Transverse colon (tissue), 4 donors: ENCODE measurements at places on chromosomes 12 and 14. TPM values are rescaled to one million over a fixed set of nuclear protein-coding genes. Genes with fewer than 3 reads are reported as not detected.

- no peaks in the 10 kb centered on the region for H3K27me3 ChIP-seq
- no peak overlapping the region for H3K27ac ChIP-seq
- no peak for DNase-seq
- H3K4me3 ChIP-seq = no peak overlapping the region
- no peaks in the 10 kb centered on the region for H3K4me1 ChIP-seq
These were observed 128.7 kb downstream of the CNTN1 start for GRCh38 chr12:40820794-40821484.

DNA sequence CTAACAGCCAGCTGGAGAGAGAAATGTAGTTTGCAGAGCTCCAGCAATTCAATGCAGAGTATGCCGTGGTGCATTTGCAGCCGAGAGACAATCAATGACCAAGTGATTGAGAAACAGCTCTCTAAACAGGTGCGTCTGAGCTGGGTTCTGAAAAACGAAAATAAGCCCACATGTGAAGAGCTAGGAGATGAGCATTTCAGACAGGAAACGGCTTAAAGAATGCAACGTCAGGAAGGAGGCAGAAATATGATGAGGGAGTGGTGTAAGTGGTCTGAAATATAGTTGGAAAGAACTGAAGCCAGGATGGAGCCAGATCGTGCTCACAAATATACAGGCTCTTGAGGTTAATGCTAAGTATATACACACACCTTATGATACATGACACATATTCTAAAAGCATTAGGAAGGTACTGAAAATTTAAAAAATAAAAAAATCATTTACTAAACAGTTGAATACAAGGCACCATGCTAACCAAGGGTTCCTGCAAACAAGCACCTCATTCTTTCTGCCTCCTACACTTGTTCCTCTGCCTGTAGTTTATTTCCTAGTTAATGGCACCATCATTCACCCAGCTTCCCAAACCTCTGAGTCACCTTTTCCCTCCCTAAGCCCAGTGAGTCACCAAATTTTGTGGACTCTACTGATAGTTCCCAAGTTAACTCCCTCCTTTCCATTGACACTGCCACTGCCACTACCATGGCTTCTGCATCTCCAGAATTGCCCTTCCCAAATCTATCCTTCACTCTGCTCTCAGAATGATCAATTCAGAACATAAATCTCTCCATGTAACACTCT, 2.3 kb upstream of the GARIN2 start:
- H3K36me3 ChIP-seq = no peaks in the 10 kb centered on the region
- no peak overlapping the region for H3K4me3 ChIP-seq
- no peaks in the 10 kb centered on the region for H3K27me3 ChIP-seq
- H3K4me1 ChIP-seq = peaks cover 8% of the 10 kb centered on the region

GRCh38 chr14:66234411-66234810, 251.8 kb upstream of the CCDC196 start:
- H3K4me3 ChIP-seq = no peak overlapping the region
- no peaks in the 10 kb centered on the region for H3K4me1 ChIP-seq
- DNase-seq = no peak
- H3K27ac ChIP-seq = no peak overlapping the region

GRCh38 chr14:63249092-63249491, 44.8 kb downstream of the RHOJ start:
- H3K27ac ChIP-seq = no peak overlapping the region
- H3K4me3 ChIP-seq = no peak overlapping the region
- H3K36me3 ChIP-seq = no peaks in the 10 kb centered on the region
- no peak for DNase-seq
- H3K4me1 ChIP-seq = no peaks in the 10 kb centered on the region

GRCh38 chr14:75578786-75579337, 442 bp downstream of the FLVCR2 start:
- H3K27ac ChIP-seq = peak overlapping the region; percentile 83
- no peaks in the 10 kb centered on the region for H3K36me3 ChIP-seq

GRCh38 chr12:122887819-122888212, 8.1 kb downstream of the VPS37B start:
- H3K4me3 ChIP-seq = no peak overlapping the region
- H3K27ac ChIP-seq = peak overlapping the region; percentile 98
- peaks cover 87% of the 10 kb centered on the region for H3K4me1 ChIP-seq

DNA sequence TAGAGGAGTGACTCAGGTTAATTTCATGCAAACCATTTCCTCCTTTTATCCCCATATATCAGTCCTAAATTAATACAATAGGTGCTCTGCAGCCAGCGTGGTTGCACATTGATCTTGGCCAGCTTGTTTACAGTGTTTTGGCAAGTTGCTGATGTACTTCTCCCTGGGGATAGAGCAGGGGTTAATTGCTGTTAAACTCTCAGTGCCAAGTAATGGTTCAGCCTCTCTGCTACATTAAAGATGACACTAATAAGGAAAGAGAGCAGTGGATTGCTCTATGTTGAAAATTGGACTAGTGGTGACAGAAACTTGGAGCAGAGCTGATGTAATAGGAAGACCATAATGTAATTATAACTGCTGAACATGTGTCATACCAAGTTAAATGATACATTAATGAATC, 717.5 kb downstream of the RERGL start:
- DNase-seq = no peak
- no peak overlapping the region for H3K27ac ChIP-seq
- no peaks in the 10 kb centered on the region for H3K36me3 ChIP-seq
- no peak overlapping the region for H3K4me3 ChIP-seq

Gene UBE3B
- 72.2 TPM for total RNA-seq

GRCh38 chr12:105322070-105322469, 8.4 kb upstream of the C12orf75 start:
- no peaks in the 10 kb centered on the region for H3K27me3 ChIP-seq
- DNase-seq = no peak
- no peak overlapping the region for H3K4me3 ChIP-seq
- H3K4me1 ChIP-seq = no peaks in the 10 kb centered on the region

GRCh38 chr12:47107926-47108325, 28.2 kb upstream of the AMIGO2 start:
- H3K27ac ChIP-seq = no peak overlapping the region
- no peak overlapping the region for H3K4me3 ChIP-seq
- H3K4me1 ChIP-seq = no peaks in the 10 kb centered on the region
- H3K27me3 ChIP-seq = no peaks in the 10 kb centered on the region
- no peak for DNase-seq

- no peak overlapping the region for H3K27ac ChIP-seq
- H3K4me1 ChIP-seq = no peaks in the 10 kb centered on the region
- no peaks in the 10 kb centered on the region for H3K36me3 ChIP-seq
- DNase-seq = no peak
- H3K4me3 ChIP-seq = no peak overlapping the region
These were observed 839.9 kb upstream of the MGAT4C start for GRCh38 chr12:87096082-87096585.

DNA sequence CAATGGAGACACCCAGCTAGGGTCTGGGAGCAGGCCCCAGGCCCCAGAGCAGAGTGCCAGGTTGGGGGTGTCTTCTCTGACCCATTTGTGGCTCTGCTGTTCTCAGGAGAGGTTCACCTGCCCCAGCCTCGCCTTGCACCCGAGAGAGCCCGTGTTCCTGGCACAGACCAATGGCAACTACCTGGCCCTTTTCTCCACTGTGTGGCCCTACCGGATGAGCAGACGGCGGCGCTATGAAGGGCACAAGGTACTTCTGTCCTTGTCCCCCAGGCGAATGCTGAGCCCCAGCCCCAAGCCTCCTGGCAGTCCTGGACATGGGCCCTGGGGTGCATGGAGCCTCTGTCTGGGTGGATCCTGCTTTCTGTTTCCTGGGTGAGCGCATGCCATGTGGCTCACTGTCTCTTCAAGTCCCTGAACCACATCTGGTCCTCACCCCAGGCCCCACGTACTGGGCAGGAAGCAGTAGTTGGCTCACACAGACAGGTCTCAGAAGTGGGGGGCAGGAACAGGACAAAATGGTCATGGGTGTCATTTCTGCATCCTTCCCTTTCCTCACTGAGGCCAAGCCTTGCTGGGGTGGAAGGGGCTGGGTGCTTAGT, 58.2 kb downstream of the BEGAIN start:
- no peaks in the 10 kb centered on the region for H3K27me3 ChIP-seq
- no peaks in the 10 kb centered on the region for H3K36me3 ChIP-seq
- no peak overlapping the region for H3K4me3 ChIP-seq
- peaks cover 4% of the 10 kb centered on the region for H3K4me1 ChIP-seq
- no peak for DNase-seq

DNA sequence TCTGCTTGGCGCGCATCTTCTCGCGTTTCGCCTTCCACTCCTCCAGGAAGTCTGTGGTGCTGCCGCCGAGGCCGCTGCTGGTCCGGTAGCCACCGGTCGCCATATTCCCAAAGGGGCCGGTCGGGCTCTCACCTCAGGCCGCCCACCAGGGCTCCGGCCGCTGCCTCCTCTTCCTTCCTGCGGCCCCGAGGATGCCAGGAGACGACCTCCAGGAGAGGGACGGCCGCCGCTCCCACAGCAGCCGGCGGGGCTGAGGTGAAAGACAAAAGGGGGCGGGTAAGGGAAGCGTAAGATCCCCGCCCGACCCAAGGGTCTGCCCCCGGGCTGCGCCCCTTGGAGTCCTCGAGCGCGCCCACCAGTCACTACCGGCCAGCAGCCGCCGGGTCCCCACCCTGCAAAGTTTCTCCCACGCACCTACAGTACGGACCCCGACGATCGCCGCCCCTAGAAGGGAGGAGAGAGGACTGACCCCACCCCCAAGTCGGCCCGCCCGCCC, 574 bp downstream of the PAWR start:
- DNase-seq = no peak
- H3K36me3 ChIP-seq = no peaks in the 10 kb centered on the region
- H3K27ac ChIP-seq = peak overlapping the region; percentile 93
- H3K4me1 ChIP-seq = peaks cover 26% of the 10 kb centered on the region

DNA sequence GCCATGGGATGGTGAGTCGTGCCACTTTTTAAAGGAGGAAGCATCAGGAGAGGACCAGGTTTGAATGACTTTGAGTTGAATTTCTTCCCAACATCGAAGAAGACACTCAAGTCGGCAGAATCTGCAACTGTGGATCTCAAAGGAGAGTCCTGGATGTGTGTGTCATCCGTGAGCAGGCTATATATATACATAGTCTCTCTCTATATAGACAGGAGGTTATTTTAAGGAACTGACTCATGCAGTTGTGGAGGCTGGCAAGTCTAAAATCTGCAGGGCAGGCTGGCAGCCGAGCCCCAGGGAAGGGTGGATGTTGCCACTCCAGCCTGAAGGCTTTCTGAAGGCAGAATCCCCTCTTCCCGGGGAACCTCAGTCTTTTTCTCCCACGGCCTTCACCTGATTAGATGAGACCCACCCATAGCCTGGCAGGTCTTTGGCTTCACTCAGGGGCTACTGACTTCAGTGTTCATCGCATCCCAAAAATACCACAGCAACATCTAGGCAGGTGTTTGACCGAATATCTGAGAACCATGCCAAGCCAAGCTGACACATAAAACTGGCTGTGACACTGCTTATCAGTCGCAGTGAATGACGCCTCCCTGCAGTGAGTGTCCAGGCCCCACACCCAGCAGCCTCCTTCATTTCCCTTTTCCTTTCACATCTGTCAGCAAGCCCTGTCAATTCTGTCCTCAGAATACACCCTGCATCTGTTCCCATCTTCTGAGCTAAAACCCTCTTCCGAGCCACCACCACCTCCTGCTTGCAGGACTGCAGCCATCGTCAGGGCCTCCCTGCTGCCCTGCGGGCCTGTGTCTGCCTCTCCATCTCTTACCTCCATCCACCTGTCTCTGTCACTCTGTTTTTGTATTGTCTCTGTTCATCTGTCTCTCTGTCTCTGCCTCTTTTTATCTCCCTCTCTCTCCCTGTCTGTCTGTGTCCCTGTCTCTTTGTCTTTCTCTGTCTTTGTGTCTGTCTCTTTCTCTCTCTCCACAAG, 54.0 kb downstream of the ZNF664 start:
- no peak overlapping the region for H3K4me3 ChIP-seq
- DNase-seq = no peak
- no peak overlapping the region for H3K27ac ChIP-seq
- no peaks in the 10 kb centered on the region for H3K36me3 ChIP-seq
- H3K4me1 ChIP-seq = no peaks in the 10 kb centered on the region

- H3K36me3 ChIP-seq = no peaks in the 10 kb centered on the region
- peaks cover 13% of the 10 kb centered on the region for H3K4me1 ChIP-seq
- H3K4me3 ChIP-seq = no peak overlapping the region
- peak; percentile 46 for DNase-seq
- peak overlapping the region; percentile 57 for H3K27ac ChIP-seq
These were observed 4.8 kb upstream of the DGLUCY start for GRCh38 chr14:91108941-91109611.

- no peak overlapping the region for H3K4me3 ChIP-seq
- no peak overlapping the region for H3K27ac ChIP-seq
- H3K4me1 ChIP-seq = no peaks in the 10 kb centered on the region
- DNase-seq = no peak
These were observed 142.2 kb upstream of the DDHD1 start for GRCh38 chr14:53295372-53295771.

GRCh38 chr12:77343291-77343690, 277.9 kb upstream of the E2F7 start:
- DNase-seq = no peak
- H3K4me3 ChIP-seq = no peak overlapping the region
- no peaks in the 10 kb centered on the region for H3K4me1 ChIP-seq
- no peaks in the 10 kb centered on the region for H3K27me3 ChIP-seq
- no peaks in the 10 kb centered on the region for H3K36me3 ChIP-seq

DNA sequence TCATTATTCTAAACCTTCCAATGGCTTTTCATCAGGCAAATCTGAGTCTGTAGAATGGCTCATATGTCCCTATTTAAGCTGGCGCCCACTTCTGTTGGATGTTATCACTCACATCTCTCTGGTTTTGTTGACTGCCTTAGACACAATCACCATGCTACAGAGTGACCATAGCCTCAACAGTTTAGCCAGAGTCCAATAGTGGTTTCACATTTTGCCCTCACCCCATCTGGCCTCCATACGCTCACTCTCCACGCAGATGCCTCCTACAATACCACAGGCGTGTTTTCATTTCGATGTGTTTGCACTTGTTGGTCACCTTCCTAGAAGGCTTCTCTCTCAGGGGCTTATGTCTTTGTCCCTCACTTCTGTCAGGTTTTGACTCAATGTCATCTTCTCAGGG, 3.4 kb downstream of the KLRB1 start:
- no peak overlapping the region for H3K4me3 ChIP-seq
- no peak overlapping the region for H3K27ac ChIP-seq
- H3K27me3 ChIP-seq = no peaks in the 10 kb centered on the region
- H3K36me3 ChIP-seq = no peaks in the 10 kb centered on the region

DNA sequence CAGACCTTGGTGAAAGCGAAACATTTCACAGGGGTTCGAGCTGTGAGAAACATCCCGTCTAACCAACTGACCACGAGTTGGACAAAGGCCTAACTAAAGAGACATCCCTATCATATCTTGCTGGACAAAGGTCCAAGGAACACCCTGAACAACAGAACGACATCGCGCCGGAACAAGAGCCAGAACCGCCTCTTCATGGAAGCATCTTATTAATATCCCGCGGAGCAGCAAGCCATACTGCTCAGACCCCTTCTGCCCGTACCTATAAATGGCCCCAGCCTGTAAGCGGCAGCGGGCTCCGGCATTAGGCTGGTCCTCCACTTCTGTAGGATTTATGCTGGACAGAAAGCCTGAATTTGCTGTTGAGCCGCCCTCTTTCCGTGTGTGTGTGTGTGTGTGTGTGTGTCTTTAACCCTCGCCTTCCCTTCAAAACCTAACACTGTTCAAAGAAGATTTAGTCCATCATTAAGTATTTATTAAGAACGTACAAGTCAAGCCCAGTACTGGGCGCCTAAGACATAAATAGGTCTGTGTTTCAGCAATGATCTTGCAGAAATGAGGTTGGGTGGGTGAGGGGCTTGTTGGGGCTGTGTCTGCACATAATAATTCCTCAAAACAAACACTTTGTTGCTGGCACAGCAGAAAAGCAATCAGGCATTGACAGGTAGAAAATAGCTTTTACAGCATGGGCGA, 1.9 kb downstream of the SLC6A15 start:
- no peaks in the 10 kb centered on the region for H3K36me3 ChIP-seq
- peaks cover 19% of the 10 kb centered on the region for H3K4me1 ChIP-seq
- H3K27me3 ChIP-seq = peaks cover 60% of the 10 kb centered on the region
- no peak for DNase-seq

Gene NDUFA12
- 133 TPM for total RNA-seq
